Activated CD8-positive, alpha-beta memory T cell treated with anti-CD3 and anti-CD28 coated beads for 4 hours (primary cell): ENCODE measurements at places on chromosomes 1 and 21.

GRCh38 chr1:8965121-8965820, 19.6 kb downstream of the CA6 start:
- no peak for DNase-seq

DNA sequence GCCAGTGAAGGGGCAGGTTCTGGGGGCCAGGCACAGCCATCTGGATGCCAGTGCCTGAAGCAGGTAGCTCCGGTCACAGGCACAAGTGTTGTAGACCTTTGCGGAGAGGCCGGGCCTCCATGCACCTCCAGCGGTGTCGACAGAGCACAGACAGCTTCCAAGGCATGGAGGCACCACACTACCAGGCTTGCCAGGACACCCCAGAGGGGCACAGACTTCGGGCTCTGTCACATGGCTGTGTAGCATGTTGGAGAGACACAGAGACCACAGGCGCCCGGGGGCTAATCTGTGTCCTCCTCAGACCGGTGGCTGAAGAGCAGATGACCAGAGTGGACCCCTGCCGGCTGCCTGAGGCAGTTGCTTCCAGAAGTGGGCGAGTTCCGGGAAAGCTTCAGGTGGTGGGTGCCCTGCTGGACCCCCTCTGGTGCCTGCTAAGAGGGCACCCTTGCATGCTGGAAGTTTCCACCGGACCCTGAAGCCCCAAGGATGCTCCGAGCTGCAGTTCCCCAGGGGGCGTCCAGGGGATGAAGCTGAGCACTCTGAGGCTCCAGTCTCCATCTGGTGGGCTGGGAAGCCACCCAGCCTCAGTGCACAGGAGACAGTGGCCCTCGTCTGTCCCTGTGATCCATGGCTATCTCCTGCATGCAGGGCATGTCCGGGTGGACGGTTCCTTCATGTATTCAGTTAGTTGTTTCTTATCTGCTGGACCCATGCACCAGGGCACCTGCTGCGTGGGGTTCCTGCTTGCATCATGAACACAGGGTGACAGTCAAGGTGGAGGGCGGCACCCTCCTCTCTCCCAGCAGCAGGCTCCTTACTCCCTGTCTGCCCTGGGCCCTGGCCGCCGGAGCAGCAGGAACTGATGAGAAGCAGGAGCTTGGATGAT, 82.4 kb downstream of the OBSCN start:
- DNase-seq: no peak

DNA sequence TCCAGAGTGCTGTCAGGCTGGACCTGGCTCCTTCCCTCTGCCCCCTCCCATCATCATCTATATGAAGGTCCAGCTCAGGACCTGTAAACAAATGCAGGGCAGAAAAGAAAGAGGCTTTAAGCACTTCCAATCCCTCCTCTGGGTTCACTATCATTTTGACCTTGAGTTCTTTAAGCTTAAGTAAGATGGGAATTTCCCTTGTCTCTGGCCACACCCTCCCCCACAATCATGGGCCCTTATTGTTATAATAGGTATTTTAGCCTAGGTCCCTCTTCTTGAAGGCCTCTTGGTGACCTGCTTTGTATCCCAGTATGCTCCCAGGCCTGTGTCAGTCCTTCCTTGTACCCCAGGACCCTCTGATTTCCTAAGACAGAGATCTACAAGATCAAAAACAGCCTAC, 45.1 kb upstream of the EPS15 start:
- no peak for DNase-seq

- no peak for DNase-seq
Measured at GRCh38 chr1:76038287-76039004, 36.1 kb upstream of the ST6GALNAC3 start.

- no peak for DNase-seq
Measured at GRCh38 chr1:75710832-75711231, 13.7 kb upstream of the ACADM start.

- no peak for DNase-seq
Measured at GRCh38 chr1:89954401-89954800, 40.5 kb upstream of the ZNF326 start.

GRCh38 chr1:217270101-217270500, 360.8 kb downstream of the GPATCH2 start:
- no peak for DNase-seq

DNA sequence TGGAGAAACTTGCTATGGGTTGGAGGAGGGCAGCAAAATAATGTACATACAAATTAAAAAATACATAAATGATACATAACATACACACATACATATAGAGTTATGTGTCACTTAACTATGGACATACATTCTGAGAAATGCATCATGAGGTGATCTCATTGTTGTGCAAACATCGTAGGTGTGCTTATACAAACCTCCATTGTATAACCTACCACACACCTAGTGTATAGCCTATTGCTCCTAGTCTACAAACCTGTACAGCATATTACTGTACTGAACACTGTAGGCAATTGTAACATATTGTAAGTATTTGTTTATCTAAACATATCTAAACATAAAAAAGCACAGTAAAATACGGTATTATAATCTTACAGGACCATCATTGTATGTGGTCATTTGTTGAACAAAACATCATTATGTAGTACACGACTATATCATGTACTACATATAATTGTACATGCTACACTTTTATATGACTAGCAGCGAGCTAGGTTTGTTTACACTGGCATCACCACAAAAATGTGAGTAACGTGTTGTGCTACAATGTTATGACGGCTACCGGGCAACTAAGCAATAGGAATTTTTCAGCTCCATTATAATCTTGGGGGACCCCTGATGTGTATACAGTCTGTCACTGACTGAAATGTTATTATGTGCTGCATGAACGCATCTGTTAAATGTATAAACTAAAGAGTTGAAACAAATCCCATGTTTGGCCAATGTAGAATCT, 35.5 kb downstream of the ITGB3BP start:
- DNase-seq: no peak

GRCh38 chr1:186154651-186155050, 220.4 kb downstream of the TPR start:
- no peak for DNase-seq

DNA sequence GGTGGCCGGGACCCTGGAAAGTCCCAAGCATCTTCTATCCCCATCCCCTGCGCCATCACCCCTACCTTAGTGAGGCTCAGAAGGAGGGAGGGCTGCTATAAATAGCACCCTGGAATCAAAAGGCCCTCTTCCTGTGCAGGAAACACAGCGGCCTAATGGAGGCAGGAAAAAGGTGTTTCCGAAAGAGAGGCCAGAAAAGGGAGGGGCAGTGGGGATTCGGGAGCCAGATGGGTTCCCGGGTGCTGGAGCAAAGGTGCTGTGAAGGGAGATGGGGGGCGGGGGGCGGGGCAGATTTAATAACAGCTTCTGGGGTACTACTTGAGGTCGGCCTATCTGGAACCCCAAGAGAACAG, 16.6 kb downstream of the NAV1 start:
- DNase-seq: no peak

GRCh38 chr1:200168926-200169325, 141.4 kb downstream of the NR5A2 start:
- DNase-seq: no peak

- no peak for DNase-seq
Measured at GRCh38 chr1:232049335-232049734, 422.7 kb downstream of the DISC1 start.

DNA sequence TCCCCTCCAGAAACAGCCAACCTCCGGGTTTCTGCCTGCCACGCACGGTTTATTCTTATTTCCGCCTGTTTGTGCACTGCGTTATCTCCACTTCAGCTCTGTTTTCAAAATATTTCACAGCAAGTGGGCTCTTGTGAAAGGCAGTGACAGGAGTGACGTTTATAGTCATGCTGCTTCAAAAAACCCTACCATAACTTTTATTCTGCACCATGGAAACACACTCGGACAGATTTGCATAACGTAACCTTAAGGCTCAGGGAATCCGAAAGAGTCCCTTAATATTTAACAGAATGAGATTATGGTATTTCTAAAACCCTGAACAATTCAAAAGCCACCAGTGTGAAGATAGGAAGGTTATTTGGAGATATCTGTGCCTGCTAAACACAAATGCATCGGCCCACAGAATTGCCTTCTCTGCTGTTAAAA, 782 bp upstream of the SDE2 start:
- DNase-seq: no peak

GRCh38 chr1:118900643-118901440, 87.3 kb downstream of the TBX15 start:
- no peak for DNase-seq

- no peak for DNase-seq
Measured at GRCh38 chr1:160885042-160885441, at the start of gene ITLN1. Gene ITLN1, minus strand, starts transcription at chr1:160885180. Its CDS starts 303 bp downstream, at chr1:160884877.

GRCh38 chr1:119564548-119564947, 57.5 kb downstream of the HSD3B1 start:
- DNase-seq: no peak

GRCh38 chr21:15272171-15272570, 207.4 kb upstream of the NRIP1 start:
- no peak for DNase-seq

DNA sequence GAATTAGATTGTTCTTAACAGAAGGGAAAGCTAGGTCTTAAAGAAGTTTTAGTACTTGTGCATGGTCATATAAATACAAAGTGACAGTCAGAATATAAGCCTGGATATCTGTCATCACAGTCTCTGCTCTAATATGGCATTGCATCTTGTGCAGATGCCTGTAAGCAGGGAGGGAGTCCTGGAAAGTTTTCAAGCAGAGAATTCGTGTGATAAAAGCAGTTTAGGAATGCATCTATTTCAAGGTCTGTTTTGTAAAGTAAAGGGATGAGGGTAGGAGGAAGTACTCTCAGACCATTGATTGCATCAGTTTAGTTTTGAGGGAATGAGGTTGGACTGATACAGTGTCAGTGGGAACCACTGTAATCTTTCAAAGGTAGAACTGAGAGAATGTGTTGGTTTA, 30.6 kb downstream of the IARS2 start:
- no peak for DNase-seq

DNA sequence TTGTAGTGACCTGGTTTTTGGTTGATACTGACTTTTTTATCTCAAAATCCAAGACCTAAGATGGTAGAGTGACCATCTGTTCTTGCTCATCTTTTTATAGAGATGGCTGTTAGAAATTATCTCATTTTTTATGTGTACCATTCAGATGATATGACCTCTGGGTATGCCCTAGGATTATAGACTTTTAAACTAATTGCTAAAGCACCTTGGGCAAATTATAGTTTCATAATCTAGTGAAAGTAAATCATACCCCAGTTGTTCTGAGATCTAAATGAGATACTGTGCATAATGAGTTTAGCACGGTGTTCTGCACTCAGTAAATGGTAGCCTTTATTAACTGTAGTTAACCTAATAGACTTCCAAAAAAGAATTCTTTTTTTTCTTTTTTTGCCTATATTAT, 182.6 kb upstream of the L1TD1 start:
- no peak for DNase-seq

GRCh38 chr21:45313682-45314081, 26.0 kb upstream of the POFUT2 start:
- DNase-seq: no peak

GRCh38 chr1:193318347-193318746, 131.9 kb upstream of the B3GALT2 start:
- no peak for DNase-seq

DNA sequence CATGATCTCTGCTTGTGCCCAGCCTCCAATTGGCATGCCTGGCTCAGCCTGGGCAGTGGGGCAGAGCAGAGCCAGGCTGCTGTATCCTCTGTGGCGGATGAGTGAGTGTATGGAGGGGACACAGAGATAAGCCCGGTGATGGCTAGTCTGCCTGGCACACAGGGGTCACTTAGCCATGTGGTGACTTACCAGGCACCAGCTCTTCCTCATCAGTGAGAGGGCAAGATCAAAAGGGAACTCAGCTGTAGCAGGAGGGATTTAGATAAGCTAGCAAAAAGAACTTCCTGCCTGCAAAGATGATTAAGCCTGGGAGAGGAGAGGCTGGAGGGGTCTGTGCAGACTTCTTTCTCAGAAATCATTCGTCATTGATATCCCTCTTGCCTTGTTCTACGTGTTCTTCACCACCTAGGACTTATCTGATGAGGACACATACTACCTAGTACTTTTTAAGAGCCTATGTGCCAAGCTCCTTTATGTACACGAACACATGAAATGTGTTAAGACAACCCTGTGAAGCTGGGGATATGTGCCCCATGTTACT, 7.9 kb downstream of the KIF21B start:
- no peak for DNase-seq

- no peak for DNase-seq
Measured at GRCh38 chr1:181080556-181080955, 7.9 kb upstream of the IER5 start.

DNA sequence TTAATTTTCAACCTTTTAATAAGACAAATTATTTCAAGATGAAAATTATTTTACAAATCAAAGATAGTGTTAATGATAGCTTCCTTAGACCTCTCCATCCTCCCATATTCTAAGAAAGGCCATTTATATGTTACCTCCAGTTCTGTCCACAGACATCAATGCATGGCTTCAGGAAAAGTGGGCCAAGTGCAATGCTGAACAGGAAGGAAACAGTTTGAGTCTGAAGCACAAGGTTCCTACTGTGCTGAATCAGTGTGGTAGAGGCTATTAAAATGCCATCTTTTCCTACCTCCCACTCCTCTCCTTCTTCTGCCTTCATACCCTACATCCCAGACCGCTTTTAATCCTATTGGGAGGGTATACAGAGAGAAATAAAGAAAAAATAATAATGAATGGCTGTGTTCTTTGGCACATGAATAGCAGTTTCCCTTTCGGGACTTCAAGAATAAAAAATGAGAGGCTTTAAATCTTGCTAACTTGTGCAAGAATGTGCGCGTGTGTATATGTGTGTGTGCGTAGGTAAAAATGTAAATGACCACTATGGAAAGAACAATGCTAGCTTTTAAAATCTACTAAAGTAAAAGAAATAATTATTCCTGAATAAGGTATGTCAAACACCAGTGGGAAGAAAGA, 62.6 kb upstream of the C1orf105 start:
- no peak for DNase-seq

GRCh38 chr1:34681480-34682451, 73.1 kb upstream of the GJB5 start:
- DNase-seq: no peak

DNA sequence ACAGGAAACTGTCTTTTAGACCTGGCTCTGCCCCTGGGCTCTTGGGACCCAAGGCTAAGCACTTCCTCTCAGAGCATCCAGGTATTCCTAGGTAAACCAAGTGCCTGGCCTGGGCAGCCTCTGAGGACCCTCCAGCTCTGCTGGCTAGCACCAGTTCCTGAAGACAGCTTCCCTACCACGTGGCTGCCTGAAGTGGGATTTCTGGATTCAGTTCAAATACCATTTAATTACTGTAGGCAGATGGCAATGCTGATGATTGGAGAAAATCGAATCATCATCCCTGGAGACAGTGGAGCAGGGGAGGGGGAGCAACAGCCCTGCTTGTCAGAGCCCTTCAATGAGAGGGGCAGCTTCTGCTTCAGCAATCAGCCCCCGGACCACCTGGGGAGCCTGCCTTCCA, 11.9 kb downstream of the KIF21B start:
- no peak for DNase-seq
